ENCODE measurements at places on chromosomes 7 and 10.

- DNase-seq: no peak
Observed at GRCh38 chr10:69337296-69338132, 59.2 kb downstream of the HK1 start.

GRCh38 chr7:15515252-15515651, 46.6 kb downstream of the AGMO start:
- no peak for DNase-seq

GRCh38 chr7:130758429-130759056, 24.5 kb upstream of the KLF14 start:
- DNase-seq: no peak

DNA sequence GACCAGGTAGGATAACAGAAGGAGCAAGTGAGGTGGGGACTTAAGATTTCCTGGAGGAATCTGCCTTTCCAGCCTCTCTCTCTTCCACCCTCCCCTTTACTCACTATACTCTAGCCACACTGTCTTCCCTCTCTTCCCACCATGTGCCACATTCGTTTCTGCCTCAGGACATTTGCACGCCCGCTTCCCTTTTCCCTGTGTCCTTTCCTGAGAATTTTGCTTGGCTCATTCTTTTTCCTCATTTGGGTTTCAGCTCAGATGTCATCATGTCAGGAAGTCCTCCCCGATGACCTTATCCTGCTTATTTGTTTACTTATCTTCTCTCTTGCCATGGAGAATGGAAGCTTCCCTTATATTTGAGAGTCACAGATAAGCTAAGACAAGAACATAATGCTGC, 363.8 kb downstream of the PRPF18 start:
- no peak for DNase-seq

DNA sequence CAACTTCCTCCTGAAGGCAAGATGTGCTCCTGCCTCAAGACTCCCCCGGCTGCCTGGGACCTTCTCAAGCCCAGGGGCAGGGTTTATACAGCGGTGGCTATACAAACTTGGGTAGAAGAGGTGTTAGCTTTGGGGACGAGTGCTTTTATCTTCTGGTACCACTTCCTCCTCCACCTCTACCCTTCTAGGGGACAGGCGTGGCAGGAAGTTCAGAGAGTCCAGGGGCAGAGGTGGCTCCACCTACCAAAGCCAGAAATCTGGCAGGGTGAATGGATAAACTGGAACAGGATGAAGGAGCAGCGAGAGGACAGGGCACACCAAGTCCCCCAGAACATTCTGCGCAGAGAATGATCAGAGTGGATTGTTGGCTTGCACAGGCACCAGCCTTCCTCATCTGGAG, 24.0 kb upstream of the TM9SF3 start:
- DNase-seq: no peak

DNA sequence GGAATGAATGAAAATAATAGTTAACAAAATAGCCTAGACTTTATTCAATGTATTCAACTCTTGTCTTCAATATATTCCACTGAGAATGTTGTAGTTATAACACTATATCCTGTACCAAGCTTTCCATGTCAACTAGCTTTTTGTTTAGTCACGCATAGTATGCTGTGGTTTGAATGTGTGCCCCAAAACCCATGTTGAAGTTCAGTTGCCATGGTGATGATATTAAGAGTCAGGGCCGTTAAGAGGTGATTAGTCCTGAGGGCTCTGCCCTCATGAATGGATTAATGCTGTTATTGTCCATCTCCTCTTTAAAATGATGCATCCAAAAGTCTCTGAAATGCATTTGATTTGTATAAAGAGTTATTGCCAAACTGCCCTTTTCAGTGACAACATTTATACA, 887.6 kb downstream of the NRG3 start:
- no peak for DNase-seq

GRCh38 chr10:99941942-99942820, 67.6 kb downstream of the DNMBP start:
- no peak for DNase-seq

DNA sequence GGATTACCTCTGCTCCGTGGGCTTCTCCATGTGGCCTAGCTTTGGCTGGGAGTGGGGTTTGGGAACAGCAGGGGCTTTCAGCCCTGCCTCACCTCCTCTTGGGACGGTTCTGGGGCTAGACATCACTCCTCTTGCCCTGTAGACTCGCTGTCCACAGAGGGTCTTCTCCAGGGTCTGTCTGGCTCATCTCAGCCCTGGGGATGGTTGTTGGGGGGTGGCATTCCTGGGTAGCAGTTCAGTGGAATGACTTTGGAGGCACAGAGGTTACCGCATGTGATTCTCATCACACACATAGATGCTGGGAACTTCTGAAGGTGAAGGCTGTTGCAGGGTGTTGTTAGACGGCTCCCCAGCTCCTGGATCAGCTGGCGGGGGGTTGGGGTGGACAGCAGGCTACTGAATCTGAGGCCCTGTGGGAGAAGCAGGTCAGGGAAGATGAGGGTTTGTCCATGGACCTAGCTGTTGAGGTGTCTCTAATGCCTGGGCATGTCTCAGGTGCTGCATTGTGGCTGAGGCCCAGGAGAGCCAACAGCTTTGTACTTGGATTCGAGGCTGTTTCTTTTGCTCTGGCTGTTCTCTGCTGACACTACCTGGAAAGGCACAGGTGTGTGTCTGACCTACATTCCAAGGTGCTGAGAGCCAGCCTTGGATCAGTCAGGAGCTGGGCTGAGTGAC, 23.8 kb downstream of the RAMP3 start:
- no peak for DNase-seq

DNA sequence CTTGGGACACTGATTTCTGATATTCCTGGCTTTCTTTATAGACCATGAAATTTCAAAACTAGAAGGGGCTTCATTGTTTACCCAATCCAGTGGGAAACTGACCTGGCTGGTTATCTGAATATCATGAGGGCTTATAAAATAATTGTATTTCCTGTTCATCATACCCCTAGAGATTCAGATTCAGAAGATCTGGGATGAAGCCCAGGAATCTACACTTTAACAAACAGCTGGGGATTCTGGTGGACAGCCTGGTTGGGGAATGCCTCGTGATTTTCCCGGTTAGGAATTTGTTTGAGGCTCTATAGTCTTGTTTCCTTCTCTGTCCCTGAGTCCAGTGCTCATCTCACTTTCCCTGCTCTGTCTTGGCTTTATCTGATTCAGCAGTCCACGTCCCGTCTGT, 110.3 kb downstream of the ADRA2A start:
- no peak for DNase-seq

DNA sequence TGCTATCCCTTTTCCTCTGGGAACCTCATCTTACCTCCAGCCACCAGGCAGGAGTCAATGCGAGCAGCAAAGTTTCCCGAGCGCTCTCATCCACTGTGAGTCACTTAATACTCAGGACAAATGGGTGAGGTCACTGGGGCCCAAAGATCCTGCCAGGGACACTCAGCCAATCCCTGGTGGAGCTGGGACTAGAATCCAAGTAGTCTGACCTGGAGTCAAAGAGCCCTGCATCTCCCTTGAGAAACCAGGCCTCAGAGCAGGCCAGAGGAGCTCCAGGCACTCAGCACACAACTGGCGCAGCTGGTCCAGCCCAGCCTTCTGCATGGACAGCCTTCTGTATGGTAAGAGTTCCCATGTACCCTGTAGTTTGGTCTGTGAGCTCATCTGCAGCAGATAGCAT, 142.3 kb downstream of the MAPK8 start:
- DNase-seq: no peak

DNA sequence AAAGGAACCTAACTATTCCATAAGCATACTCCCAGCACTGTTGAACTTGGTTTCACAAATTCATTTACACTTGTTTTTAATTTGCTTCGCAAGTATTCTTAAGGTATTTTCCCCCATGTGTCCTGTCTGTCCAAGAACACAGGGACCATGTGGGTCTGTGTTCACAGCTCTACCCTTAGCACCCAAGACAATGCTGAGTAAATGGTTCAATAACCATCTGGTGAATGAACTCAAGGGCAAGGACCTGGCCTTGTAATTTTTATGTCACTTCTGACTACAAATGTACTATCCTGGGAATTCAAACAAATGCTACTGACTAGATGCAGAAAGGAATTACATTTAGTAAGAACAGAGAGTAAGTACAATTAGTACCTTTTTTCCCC, 43.0 kb upstream of the SLIT1 start:
- DNase-seq: no peak

- DNase-seq: peak; percentile 68
Observed at GRCh38 chr10:122342293-122343134, 32.0 kb upstream of the PLEKHA1 start.

Measured in activated CD8-positive, alpha-beta memory T cell treated with anti-CD3 and anti-CD28 coated beads, Interleukin-2, amount 50 U/mL, for 4 hours (primary cell).